Stimulated activated CD4-positive, alpha-beta T cell treated with anti-CD3 and anti-CD28 coated beads, Interleukin-15, amount 100 ng/mL, for 24 hours (primary cell): ENCODE measurements at places on chromosomes 3 and 15.
A peak's percentile ranks its signal among the peaks of the same experiment; 100 is the strongest.

DNA sequence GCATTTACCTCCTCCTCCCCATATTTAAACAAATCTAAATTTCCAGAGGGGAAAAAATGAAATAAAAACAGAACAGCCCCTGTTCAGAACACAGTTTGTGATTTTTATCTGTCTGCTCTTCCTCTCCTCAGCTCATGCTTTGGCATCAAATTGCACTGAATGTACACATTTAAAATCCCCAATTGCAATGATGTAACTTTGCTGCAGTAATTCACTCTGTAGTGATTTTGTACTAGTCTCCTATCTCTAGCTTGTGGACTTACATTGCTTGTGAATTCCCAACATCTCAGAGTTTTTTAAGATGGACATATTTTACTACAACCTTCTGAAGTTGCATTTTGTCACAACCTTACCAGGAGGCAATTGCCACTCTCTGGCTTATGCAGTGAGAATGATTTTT lies 81.6 kb upstream of the ROBO2 start:
- DNase-seq, result no peak

DNA sequence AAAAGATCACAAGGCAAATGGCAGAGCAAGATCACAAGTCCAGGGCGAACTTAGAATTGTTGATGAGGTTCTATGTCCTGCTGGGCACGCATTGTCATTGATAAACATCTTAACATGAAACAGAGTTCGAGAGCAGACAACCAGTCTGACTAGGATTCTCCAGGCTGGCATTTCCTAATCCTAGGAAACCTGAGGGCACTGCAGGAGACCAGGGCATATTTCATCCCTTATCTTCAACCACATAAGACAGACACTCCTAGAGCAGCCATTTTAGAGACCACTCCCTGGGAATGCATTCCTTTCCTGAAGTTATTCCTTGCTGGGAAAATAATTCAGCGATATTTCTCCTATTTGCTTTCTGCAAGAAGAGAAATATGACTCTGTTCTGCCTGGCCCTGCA lies 1199.9 kb downstream of the SI start:
- no peak for DNase-seq

DNA sequence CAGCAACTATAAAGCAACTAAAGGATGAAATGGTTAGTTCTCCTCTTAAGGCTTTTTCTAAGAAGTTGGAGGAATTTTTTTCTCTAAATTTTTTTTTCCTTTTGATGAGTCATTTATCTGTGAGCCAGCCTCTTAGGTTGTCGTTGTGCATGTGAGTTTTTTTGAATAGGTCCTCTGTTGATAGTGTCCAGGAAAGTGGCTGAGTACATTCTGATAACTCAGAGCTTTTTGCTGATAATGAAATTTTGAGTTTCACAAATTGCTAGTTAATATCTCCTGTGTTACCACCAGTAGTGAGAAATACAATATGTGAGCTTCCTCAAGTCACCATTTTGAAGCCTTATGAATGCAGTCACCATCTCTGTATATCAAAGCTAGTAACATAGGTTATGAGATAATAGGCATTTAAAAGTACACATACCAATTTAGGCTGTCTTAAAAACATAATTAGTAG lies 7.1 kb upstream of the LXN start:
- no peak for DNase-seq

GRCh38 chr15:88874684-88875083 lies 20.7 kb downstream of the HAPLN3 start:
- DNase-seq, result no peak

GRCh38 chr3:38549486-38549885 lies 53.3 kb downstream of the EXOG start:
- no peak for DNase-seq

- DNase-seq, result no peak
Measured at GRCh38 chr15:77599899-77600298, 32.8 kb downstream of the LINGO1 start.

GRCh38 chr15:80619680-80620079 lies 75.4 kb upstream of the ABHD17C start:
- no peak for DNase-seq

GRCh38 chr3:138032567-138032966 lies 22.6 kb downstream of the CLDN18 start:
- DNase-seq, result no peak

GRCh38 chr3:99683465-99683864 lies 45.1 kb downstream of the COL8A1 start:
- no peak for DNase-seq

GRCh38 chr15:70475921-70476320 lies 287.4 kb downstream of the UACA start:
- no peak for DNase-seq

GRCh38 chr3:124812291-124813265 lies 74.6 kb downstream of the ITGB5 start:
- no peak for DNase-seq

DNA sequence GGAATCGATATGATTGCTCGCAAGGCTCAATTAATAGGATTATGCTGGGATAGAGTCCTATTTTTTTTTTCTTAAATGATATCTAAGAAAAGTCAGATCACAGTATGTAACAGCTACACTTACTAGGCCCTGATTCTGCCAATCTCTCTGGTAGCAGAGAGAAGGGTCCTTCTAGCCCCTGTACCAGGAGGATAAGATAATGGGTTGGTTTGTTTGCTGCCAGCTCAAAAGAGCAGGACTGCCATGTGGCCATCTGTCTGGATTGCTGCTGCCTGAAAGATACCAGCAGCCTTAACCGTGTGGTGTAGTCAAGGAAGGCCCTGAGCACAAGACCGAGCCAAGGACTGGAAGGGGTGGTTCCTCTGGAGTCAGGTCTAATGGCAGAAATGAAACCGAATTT lies 236.4 kb downstream of the KLF13 start:
- no peak for DNase-seq

DNA sequence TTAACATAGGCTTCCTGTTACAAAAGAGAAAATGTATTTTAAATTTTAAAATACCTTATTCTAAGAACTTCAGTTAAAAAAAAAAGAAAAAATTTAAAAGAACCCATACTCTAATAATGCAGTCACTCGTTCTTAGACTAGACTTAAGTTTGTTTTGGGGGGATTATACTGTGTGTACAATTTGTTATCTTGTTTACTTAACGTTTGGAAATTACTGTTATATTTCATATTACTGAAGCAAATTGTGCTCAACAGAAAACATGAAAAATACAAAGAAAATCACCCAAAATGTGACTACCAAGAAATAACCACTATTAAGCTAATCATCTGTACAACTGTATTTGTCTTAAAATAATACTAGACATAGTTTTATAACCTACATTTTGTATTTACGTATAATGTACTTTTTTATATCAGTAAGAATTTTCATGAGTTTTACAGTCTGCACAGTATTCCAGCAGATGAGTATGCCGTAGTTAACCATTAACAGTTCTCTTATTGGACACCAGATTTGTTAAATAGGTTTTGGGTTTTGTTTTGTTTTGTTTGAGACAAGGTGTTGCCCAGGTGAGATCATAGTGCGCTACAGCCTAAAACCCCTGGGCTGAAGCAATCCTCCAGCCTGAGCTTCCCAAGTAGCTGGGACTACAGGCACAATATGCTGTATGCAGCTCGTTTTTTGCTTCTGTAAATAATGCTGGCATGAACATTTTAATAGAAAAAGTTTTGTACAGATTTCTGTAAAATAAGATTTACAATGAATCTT lies 88.8 kb upstream of the CHD2 start:
- DNase-seq, result no peak

DNA sequence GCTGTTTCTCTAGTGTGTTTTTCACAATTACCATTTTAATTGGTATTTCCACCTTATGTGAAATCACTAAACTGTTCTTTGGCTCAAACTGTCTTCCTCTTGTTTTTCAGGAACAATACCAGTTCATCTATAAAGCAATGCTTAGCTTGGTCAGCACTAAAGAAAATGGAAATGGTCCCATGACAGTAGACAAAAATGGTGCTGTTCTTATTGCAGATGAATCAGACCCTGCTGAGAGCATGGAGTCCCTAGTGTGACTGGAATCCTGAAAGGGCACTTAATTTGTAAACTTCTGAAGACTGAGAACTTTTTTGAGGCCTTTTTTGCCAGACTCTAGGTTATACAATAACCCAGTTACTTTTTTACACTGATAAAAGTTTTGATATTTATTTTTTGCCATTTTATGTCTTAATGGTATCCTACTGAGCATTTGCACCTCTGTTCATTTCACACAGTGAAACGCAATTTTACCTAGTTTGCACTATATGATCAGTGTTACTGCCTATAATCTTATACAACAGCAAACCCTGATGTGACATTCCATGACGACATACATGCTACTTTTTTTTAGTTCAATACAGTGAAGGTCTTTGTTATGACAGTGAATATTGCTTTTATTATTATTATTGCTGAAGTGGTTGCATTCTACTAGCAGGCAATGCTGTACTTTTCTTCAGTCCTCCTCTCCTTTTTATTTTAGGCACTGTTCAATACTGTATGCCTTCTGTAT lies 80.1 kb downstream of the FEZF2 start:
- DNase-seq, result no peak

DNA sequence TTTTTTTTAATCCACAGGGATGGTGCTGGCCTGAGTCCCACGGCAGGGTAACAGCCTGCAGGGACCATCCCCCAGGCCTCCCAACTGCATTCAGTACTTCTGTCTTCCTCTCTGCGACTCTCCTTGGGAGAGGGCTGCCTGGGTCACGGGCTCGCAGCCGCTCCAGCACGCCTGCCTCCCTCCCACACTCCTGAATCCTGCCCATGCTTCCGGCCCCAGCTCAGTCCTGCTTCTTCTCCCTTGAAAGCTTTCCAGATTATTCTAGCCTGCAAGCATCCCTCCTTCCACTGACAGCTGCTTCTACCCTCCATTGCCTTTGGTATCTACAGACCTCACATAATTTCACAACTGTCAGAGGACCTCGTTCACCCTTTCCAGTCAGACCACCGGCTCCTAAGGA lies 32.4 kb downstream of the MEGF11 start:
- no peak for DNase-seq

GRCh38 chr3:153976891-153977554 lies 144.2 kb upstream of the ARHGEF26 start:
- DNase-seq, result no peak

DNA sequence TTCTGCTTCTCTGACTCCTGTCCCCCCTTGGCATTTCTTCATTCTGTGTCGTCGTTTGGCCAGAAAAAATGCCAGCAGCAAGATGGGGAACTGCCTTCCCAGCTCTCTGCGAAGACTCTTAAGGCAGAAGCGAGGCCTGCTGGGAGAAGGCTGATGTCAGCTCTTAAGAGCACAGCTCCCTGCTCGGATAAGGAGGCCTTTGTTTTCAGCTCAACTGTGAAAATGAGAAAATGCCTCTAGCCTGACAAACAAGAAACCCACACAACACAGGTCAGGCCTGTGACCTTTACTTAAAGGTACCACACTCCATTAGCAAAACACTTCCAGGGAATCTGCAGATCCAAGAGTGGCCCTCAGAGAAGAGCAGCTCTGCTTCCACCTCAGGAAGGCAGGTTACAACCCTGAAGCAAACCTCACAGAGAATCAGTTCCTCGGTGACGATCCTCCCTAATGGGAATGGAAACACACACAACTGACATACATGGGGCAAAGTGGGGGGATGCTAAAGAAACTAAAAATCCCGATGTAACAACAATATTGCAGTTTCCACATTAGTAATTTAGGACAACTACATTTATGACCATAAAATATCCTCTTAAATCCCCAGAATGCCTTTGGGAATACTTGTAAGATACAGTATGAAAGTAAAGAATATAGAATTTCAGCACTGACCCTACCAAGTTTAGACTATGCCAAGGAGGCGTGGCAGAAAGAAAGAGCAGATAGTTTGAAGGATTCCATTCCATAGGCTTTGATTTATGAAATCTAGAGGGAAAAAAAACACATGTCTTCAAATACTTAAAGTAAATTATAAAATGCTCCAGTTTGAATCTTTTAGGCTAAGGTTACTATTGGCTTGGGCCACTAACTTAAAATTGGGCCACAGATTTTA lies 52.1 kb downstream of the VGLL4 start:
- DNase-seq, result no peak

GRCh38 chr3:144822671-144823070 lies 851.0 kb downstream of the DIPK2A start:
- no peak for DNase-seq

GRCh38 chr3:64108231-64108630 lies 84.9 kb upstream of the PSMD6 start:
- DNase-seq, result no peak

GRCh38 chr15:92232317-92232716 lies 161.4 kb upstream of the ST8SIA2 start:
- DNase-seq, result no peak

- peak; percentile 67 for DNase-seq
Measured at GRCh38 chr3:149657926-149658743, at the start of gene WWTR1. TSS of gene WWTR1 (minus strand) at chr3:149658025. CDS start at chr3:149657306, 719 bp downstream.

DNA sequence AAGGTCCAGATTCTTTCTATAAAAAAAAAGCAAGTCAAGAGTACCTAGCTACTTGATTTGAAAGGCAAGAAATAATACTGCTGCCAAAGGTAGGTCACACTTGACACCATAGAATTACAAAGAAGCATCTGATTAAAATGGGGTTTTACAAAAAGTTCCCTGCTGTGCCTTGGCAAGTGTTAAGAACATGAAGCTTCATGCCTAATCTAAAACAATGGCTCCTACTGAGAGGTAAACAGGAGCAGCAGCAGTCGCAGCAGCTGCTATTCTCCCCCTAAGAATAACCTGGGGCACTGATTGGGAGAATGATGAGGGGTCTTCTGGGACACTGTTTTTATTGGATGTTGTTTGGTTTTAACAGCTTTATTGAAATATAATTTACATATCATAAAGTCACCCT lies 14.1 kb downstream of the UBP1 start:
- DNase-seq, result no peak

GRCh38 chr3:66572090-66572675 lies 71.4 kb upstream of the LRIG1 start:
- DNase-seq, result no peak

DNA sequence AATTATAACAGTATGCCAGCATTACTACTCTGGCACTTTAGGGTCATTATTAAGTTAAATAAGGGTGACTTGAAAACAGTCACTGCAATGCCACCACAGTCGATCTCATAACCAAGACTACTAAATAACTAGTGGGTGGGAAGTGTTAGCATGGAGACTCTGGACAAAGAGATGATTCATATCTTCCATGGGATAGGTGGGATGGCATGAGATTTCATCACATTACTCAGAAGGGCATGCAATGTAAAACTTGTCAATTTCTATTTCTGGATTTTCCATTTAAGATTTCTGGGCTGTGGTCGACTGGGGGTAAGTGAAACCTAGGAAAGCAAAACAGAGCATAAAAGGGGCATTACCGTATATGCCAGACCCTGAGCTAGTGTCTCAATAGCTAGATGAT lies 538.9 kb upstream of the GRM7 start:
- no peak for DNase-seq

DNA sequence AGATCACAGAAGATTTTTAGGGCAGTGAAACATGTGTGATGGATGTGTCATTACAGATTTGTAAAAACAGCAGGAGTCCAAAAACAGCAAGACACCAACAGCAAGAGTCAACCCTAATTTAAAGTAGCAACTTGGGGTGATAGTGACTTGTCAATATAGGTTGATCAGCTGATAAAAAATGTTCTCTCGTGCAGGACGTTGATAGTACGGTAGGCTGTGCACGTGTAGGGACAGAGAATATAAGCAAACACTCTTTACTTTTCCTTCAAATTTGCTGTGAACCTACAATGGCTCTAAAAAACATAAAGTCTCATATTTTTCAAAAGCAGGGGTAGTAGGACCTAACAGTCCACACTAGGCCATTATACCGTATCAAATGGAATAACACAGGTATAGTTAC lies 120.8 kb downstream of the STAG1 start:
- no peak for DNase-seq

GRCh38 chr3:147393261-147393942 lies 12.9 kb downstream of the ZIC4 start:
- DNase-seq, result no peak
